ENCODE measurements at places on chromosomes 5 and 9.
A peak's percentile ranks its signal among the peaks of the same experiment; 100 is the strongest.

DNA sequence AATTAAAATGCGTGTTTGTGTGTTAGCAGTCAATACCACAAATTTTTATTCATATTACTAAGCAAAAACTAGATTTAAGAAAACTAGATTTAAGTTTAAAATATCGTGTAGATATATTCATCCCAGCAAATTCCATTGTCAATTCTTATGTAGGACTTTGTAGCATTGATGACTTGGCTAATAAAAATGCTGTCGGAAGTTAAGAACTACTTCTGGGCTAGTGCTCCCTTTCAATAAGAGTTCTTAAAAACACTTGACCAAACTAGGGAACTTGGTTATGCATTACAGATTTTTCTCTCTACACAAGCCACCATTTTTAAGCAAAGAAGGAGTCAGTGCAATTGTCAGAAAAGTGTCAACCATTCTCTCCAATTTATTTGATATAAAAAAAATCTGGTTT lies 68.7 kb upstream of the RAD23B start:
- DNase-seq: no peak

DNA sequence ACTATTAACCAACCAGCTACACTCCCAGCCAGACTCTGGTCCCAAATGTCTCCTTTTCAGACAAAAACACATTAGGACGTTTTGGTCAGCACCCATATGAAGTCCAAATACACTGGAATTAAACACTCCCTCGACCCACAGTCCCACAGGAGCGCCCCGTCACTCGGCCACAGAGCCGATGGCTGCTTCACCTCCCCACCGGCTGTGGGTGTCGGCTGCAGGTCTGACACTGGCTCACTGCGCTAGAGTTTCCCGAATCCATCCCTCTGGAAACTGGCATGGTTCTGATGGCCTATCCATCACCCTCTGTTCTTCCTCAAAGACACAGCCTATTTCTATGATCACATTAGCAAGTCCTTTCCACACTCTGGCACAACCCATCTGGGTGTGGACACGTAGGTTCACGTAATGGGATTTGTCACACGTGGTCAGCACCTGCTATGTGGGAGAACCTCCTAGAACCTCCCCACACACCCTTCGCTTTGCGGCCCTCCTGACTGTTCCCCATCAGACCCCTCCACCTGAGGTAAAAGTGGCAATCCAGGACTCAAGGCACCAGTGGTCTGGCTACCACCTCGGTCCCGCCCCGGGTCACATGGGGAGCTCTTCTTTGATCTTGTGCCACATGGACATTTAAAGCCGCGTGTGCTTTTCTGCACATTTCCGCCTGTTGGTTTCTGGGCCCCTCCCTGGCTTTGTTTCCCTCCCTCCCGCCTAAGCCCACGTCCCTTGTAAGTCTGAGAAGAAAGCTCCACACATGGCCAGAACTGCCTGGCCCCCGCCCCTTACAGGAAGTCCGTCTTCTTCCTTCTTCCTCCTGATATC lies 131.1 kb upstream of the PHYKPL start:
- peak; percentile 68 for DNase-seq

- DNase-seq: no peak
Measured at GRCh38 chr9:105223544-105224140, 20.8 kb upstream of the SLC44A1 start.

DNA sequence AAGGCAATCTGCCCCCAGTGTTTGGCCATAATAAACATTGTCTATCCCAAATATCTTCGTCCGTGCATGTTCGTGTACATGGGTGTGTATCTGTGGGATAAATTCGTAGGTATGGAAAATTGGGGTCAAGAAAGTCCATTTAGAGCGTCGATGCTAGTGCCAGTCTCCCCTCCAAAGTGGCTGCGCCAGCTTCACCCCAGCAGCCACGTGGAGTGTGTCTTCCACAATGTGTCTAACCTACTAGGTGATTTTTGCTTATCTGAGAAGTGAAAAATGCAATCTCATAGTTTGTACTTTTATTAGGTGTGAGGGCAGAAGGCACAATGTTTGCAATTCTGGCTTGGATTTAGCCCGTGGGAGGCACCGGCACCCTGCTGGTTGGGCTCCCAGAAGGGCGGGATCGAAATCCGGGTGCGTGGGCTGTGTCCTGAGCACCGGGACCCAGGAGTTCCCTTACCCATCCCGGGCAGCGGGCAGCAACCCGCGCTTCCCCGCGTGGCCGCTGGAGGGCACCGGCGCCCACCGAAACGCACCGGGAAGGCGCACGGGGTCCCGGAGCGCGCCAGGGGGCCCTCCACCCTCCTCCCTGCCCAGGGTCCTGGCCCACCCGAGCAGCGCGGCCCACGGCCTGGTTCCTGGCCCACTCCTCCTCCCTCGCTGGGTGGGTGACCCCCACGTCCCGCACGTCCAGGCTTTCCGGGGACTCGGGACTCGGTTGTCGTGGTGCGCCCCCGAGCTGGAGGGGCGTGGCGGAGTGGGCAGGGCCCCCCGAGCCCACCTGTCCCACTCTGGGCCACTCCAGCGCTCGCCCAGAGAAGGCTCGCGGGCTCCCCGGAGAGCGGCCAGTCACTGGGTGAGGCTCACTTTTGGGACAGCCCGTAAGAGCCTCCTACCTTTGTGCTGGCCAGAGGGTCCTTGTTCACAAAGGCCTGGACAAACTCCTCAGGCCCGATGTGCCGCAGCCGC lies 55.4 kb upstream of the RNF130 start:
- DNase-seq: no peak

DNA sequence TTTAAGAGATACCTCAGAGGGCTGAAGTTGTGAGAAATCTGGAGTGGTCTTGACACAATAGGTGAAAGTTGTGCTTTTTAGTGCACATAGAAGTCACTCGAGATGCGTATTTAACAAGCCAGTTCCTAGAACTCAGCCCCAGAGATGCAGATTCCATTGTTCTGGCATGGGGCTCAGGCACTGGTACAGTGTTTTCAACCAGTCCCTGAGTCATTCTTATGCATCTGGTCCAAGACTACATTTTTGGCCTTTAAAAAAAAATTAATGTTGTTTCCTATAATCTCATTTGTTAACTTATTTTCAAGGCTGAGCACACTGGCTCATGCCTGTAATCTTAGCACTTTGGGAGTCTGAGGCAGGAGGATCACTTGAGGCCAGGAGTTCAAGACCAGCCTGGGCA lies 29.6 kb downstream of the PTTG1 start:
- no peak for DNase-seq
